ENCODE measurements at places on chromosomes 16 and 17.

DNA sequence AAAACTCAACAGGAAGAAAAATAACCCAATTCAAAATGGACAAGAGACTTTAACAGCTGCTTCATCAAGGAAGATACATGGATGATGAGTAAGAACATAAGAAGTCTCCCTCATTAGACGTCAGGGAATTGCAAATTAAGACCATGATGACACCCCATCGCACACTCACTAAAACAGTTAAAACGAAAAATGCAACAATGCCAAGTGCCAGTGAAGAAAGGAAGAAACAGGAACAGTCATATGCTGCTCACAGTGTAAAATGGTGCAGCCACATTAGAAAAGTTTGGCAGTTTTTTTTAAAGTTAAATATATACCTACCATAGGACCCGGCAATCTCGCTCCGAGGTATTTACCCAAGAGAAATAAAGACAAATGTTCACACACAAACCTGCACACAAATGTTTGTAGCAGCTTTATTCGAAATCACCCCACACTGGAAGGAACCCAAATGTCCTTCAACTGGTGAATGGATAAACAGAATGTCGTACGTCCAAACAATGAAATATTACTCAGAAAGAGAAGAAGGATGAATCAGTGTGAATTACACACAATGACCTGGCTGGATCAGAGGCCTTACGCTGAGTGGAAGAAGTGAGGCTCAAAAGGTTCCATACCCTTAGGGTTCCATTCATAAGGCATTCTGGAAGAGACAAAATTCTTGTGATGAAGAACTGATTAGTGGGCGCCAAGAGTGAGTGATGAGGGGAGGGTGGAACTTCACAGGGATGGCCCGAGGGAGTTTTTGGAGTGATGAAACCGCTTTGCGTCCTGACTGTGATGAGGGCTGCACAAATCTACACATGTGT lies 110.3 kb downstream of the C16orf95 start:
- DNase-seq: no peak

GRCh38 chr16:79598348-79599181 lies 2.0 kb downstream of the MAF start:
- DNase-seq: peak; percentile 81

GRCh38 chr16:86706726-86707125 lies 128.4 kb downstream of the FOXL1 start:
- DNase-seq: no peak

DNA sequence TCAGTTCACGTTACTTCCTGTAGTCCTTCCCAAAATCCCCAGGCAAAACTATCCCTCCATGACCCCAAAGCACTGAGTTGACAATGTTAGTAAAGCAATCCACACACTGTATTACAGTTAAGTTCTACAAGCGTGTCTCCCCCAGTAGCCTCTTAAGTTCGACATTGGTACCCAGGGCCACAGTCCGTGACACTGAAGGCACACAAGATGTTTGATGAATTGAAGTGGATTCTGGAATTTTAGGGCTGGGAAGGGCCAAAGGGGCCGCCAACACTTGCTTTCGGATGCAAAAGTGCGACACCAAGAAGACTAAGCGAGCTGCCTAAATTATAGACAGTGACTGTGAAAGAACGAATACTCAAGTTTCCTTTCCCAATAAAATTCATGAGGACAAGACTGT lies 1.5 kb downstream of the VPS35 start:
- DNase-seq: no peak

DNA sequence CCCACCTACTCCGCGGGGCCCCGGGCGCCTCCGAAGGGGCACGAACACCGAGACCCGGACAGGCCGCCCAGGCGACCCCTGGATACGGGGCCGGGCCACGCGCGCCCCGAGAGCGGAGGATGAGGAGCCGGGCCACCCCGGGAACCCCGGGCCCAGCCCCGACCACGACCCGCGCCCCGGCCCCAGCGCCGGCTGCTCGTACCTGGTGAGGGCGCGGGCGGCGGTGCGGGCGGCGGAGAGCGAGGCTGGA lies 192 bp downstream of the FASN start:
- no peak for DNase-seq

DNA sequence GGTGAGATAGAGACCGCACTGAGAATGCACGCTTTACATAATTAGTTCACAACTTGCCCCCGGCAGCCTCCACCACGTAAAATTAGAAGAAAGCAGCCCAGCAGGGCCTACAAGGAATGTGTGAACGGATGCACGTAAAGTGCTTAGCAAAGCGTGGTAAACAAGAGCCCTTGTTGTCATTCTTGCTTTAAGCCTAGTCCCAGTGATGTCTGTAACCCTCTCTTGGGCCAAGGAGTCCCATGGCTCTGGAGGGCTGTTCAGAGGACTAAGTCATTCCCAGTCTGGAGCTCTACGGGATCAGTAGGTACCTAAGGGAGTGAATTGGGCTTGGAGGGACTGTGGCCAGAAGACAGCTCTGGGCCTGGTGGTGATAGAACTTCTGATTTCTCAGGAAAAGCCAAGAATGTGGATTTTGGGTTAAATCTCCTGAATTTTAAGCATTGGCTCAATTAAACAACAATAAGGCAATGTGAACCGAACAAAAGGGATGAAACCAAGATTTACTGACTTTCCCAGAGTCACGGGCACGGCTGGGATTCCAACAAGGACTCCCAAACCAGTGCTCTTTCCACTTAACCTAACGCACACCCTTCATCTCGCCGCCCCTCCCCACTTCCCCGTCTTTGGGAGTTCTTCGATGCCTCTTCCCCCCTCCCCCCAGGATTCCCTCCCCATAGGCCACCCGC lies 775 bp upstream of the CHP2 start:
- DNase-seq: no peak

GRCh38 chr17:68909066-68909465 lies 46.1 kb downstream of the ABCA8 start:
- no peak for DNase-seq

DNA sequence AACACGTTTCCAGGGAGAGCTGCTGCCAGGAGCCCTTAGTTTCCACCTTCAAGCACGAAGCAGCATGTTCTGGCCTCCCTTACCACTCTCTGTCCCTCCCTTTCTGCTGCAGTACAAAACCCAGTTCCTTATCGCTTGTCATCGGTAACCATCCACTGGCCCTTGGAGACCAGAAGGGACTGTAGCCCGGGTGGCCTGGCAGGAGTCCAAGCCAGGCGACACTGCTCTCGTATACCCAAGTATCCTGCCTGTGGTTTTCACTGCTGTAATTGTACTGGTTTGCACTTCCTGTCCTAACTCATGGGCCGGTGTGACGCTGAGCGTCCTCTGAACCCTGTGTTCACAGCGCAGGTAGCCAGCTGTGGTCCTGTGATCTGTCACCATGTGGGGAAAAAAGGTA lies 81.1 kb downstream of the MAF start:
- no peak for DNase-seq

GRCh38 chr17:39863918-39864746 lies at the start of gene IKZF3:
Gene IKZF3, minus strand, starts transcription at chr17:39864312. Its CDS starts 186 bp downstream, at chr17:39864126.
- DNase-seq: no peak

- no peak for DNase-seq
These were observed 92.0 kb upstream of the CDH5 start for GRCh38 chr16:66274335-66275110.

DNA sequence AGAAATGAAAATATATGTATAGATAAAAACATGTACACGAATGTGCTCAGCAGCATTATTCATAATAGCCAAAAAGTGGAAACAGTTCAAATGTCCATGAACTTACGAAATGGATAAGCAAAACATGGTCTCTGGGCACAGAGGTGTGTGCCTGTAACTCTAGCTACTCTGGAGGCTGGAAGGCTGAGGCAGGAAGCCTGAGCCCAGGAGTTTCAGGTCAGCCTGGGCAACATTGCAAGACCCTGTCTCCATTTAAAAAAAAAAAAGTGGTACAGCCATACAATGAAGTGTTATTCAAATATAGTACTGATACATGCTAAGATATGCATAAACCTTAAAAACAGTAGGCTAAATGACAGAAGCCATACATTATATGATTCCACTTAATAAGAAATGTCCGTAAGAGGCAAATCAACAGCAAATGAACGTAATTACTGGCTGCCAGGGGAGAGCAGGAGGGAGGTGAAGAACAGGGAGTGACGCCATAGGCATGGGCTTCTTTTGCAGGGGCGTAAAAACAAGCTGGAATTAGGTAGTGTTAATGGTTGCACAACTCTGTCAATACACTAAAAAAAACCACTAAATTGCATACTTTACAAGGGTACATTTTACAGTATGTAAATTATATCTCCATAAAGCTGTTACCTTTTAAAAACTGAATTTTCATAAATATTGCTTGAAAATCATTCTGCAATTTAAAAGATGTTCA lies 87.2 kb upstream of the PLEKHM1 start:
- DNase-seq: no peak

DNA sequence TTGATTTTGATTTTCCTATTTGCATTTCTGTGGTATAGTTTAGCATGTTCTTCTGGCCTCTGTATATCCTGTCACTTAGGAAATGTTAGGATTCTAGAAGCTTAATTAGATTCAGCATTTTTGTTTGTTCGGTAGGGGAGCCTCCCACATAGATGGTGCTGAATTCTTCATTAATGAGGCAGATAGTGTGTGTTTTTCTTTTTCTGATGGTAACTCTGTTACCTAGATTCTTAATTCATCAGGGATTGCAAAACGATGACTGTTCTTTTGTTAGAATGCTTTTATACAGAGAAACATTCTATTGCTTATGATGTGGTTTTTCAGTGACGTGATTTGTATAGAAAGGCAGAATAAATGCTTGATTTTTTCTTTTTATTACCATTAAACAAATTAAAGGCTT lies 19.0 kb downstream of the BANP start:
- no peak for DNase-seq

- DNase-seq: peak; percentile 67
These were observed 9.5 kb upstream of the MRC2 start for GRCh38 chr17:62617894-62618472.

Data from left forelimb (tissue), 1 donor.